ENCODE measurements at places on chromosomes 11 and 22. TPM values are rescaled to one million over a fixed set of nuclear protein-coding genes. Genes with fewer than 3 reads are reported as not detected.

Gene TRIM29
- total RNA-seq: 326 TPM

Gene ATG13
- total RNA-seq: 79.9 TPM

Gene SAA2
- not detected for total RNA-seq

Gene MS4A6A
- total RNA-seq: not detected

Measured in placental epithelial cell (primary cell).